ENCODE measurements at places on chromosomes 7 and 10.

- no peak for DNase-seq
Measured at GRCh38 chr7:92623544-92623943, 33.4 kb upstream of the FAM133B start.

DNA sequence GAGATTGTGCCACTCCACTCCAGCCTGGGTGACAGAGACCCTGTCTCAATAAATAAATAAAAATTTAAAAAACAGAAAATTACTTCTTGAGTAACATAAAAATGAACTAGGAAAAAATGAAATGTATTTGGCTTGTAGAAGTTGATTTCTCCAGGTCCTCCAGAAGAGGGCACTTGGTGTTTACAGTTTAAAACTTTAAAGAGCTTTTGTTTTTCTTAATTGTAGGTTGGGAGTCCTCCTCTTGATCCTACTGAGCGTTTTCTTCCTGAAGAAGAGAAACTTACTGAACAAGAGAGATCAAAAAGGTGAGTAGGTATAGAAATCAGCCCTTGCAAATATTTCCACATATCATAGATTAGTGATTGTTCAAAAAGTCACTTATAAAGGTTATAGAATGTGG is 16.2 kb downstream of the KIFBP start:
- peak; percentile 68 for DNase-seq

DNA sequence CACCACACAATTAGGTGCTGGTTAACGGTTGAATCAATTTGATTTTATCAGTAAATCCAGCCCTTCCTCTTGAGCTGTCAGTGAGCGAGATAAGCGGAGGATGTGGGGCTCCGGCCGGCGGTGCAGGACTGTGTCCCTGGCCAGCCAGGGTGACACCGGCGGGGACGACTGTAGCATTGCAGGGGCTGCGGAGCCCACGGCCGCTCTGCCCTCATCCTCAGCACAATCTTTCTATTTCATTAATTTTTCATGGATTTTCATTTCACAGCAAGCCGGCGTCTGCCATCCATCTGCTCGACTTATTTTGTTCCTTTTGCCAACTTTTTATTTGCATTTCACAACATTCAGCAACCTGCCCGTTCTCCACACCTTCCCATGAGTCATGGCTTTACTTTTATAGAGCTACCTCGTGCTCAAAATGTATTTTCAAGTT is 4.7 kb downstream of the ADARB2 start:
- DNase-seq = no peak

DNA sequence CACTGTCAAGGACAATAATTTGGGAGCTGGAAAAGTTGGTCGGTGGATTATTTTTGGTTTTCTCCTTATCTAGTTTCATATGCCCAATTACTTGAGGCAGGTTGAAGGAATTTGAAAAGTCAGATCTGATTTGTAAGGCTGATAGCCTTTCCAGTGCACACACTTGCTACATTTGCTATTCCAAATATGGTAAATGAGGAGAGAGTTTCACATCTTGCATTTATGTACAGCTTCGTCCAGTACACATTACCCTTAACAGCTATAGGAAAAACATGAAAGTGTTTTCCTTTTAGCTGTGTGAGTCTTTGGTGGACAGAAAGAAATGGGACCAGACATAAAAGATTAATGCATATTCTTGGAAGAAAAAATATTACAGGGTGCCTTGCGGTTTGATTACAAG is 201.8 kb downstream of the CELF2 start:
- no peak for DNase-seq

DNA sequence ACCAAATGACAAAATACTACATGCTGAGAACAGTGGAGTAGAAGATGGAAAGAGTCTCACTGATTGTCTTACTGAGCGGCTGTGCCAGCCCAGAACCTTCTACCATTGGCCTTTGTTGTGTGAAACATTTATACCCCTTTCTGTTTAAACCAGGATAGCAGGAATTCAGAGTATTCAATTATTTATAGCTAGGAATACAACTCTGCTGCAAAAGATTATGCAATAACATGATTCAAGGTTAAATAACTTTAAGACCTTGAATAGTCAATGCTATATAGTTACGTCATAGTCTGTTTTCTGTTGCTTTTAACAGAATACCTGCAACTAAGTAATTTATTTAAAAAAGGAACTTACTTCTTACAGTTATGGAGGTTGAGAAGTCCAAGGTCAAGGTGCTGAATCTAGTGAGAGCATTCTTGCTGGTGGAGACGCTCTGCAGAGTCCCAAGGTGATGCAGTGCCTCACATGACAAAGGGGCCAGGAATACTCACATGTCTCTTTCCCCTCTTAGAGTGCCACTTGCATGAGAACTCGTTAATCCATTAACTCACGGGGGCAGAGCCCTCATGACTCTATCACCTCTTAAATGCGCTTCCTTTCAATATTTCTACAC is 371.8 kb downstream of the MDFIC start:
- no peak for DNase-seq

- DNase-seq = no peak
Measured at GRCh38 chr7:74282748-74283459, 6.3 kb upstream of the CLIP2 start.

GRCh38 chr10:76881477-76882220 is 756.0 kb downstream of the KCNMA1 start:
- DNase-seq = no peak

Measured in T-cell (primary cell).